Esophagus mucosa (tissue), 1 donor: ENCODE measurements at places on chromosomes 1 and 21. TPM values are rescaled to one million over a fixed set of nuclear protein-coding genes. Genes with fewer than 3 reads are reported as not detected.

Gene SLC22A15
- total RNA-seq, result 6.6 TPM

Gene GPR3
- 0.52 TPM for total RNA-seq

Gene ST6GALNAC5
- total RNA-seq, result 0.96 TPM

Gene GOLT1A
- total RNA-seq, result not detected

Gene TMPRSS3
- 0.32 TPM for total RNA-seq

Gene PTPN22
- 1.9 TPM for total RNA-seq

Gene BRINP2
- total RNA-seq, result not detected

Gene RAD54L
- total RNA-seq, result 5.2 TPM

Gene APCS
- total RNA-seq, result not detected

Gene CROCC
- total RNA-seq, result 15.3 TPM

Gene RAB7B
- 18.9 TPM for total RNA-seq

Gene TNFSF4
- total RNA-seq, result 0.12 TPM

Gene ARHGAP30
- 6.0 TPM for total RNA-seq

Gene C8A
- total RNA-seq, result not detected

Gene CD1C
- 0.32 TPM for total RNA-seq

Gene RGS5
- 28.3 TPM for total RNA-seq

Gene TEDDM1
- not detected for total RNA-seq

Gene F11R
- 137 TPM for total RNA-seq

Gene VAV3
- 50.7 TPM for total RNA-seq

Gene EFCAB7
- total RNA-seq, result 3.0 TPM

Gene VASH2
- 0.36 TPM for total RNA-seq

Gene SV2A
- 0.20 TPM for total RNA-seq

Gene HSF2BP
- 0.92 TPM for total RNA-seq

Gene MPL
- total RNA-seq, result 0.48 TPM

Gene KCNJ10
- total RNA-seq, result not detected

Gene GJA8
- total RNA-seq, result not detected

Gene KIF17
- total RNA-seq, result 0.60 TPM

Gene CFAP107
- total RNA-seq, result not detected

Gene DMRTB1
- not detected for total RNA-seq

Gene C1orf94
- not detected for total RNA-seq

Gene GIPC2
- 1.8 TPM for total RNA-seq

Gene OR10Z1
- not detected for total RNA-seq

Gene AGT
- 0.12 TPM for total RNA-seq

Gene SAMSN1
- 2.2 TPM for total RNA-seq

Gene NUF2
- 8.6 TPM for total RNA-seq

Gene FCMR
- total RNA-seq, result 2.9 TPM

Gene IVL
- 145 TPM for total RNA-seq

Gene ZNF697
- 1.00 TPM for total RNA-seq

Gene SHE
- total RNA-seq, result 1.4 TPM

Gene FCGR1A
- total RNA-seq, result 0.40 TPM

Gene KANK4
- total RNA-seq, result not detected

Gene PSEN2
- 6.9 TPM for total RNA-seq

Gene TSPAN1
- total RNA-seq, result 4.7 TPM

Gene ATF6
- 11.4 TPM for total RNA-seq

Gene MEX3A
- total RNA-seq, result 1.7 TPM

Gene IL19
- total RNA-seq, result 5.5 TPM

Gene WDR64
- not detected for total RNA-seq

Gene PRRX1
- total RNA-seq, result 2.9 TPM

Gene UBE2U
- total RNA-seq, result not detected

Gene WNT3A
- total RNA-seq, result 0.44 TPM

Gene CLCA4
- total RNA-seq, result 230 TPM

Gene RHEX
- 0.48 TPM for total RNA-seq

Gene SHISAL2A
- 0.36 TPM for total RNA-seq

Gene SH2D1B
- total RNA-seq, result 3.4 TPM

Gene RGS16
- 1.3 TPM for total RNA-seq
